ENCODE measurements at places on chromosomes 12 and 14.

GRCh38 chr12:120455302-120455701, 9.1 kb downstream of the GATC start:
- DNase-seq: no peak

- no peak for DNase-seq
These were observed 13.2 kb downstream of the SLC2A14 start for GRCh38 chr12:7859552-7859951.

DNA sequence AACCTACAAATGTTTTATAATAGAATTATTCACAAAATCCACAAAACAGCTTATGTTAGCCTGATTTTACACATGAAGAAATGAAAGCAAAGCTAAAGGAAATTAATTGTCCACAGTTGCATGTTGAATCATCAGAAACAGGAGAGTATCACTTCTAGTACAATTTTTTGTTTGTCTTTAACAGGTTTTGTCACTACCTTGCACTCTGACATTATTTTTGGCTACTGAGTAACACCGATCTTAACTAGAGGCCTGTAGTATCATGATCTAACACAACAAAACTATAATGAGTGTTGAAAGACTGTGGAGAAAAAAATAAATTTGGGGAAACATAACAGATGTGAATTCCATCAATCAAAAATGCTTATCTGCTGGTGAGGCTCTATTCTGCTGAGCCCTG, 60.1 kb downstream of the TAOK3 start:
- no peak for DNase-seq

DNA sequence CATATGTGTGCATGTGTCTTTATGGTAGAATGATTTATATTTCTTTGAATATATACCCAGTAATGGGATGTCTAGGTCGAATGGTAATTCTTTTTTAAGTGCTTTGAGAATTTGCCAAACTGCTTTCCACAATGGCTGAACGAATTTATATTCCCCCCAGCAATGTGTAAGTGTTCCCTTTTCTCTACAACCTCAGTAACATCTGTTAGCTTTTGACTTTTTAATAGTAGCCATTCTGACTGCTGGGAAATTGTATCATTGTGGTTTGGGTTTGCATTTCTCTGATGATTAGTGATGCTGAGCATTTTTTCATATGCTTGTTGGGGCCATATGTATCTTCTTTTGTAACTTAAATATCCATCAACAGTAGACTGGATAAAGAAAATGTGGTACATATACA, 9.4 kb downstream of the OR6C68 start:
- DNase-seq: no peak

DNA sequence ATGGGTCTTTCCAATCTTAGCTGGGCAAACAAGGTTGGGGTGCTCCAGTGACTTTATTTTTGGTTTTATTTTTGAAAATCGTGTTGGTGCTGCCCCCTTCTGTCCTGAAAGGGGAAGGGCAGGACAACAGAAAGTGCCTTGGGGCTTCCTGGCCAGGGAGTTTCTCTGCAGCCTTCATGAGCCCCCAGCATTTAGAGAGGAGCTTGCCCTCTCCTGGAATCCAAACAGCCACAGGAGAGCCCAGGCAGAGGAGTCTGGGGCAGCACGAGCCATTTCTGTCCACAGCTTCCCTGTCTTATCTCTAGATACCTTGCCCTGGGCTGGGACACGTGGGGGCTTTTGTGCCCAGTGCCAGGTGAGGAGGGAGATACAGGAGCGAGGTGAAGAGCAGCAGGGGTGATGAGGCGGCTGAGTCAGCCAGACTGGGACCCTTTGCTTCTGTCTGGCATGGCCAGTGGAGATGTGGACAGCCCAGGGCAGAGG, 4.4 kb upstream of the C1RL start:
- DNase-seq: peak; percentile 10

GRCh38 chr12:16258963-16259362, 18.5 kb downstream of the SLC15A5 start:
- DNase-seq: no peak

GRCh38 chr12:131917711-131918306, 11.3 kb upstream of the PUS1 start:
- DNase-seq: no peak

GRCh38 chr14:106845286-106846087, 1319.1 kb downstream of the TMEM121 start:
- no peak for DNase-seq

DNA sequence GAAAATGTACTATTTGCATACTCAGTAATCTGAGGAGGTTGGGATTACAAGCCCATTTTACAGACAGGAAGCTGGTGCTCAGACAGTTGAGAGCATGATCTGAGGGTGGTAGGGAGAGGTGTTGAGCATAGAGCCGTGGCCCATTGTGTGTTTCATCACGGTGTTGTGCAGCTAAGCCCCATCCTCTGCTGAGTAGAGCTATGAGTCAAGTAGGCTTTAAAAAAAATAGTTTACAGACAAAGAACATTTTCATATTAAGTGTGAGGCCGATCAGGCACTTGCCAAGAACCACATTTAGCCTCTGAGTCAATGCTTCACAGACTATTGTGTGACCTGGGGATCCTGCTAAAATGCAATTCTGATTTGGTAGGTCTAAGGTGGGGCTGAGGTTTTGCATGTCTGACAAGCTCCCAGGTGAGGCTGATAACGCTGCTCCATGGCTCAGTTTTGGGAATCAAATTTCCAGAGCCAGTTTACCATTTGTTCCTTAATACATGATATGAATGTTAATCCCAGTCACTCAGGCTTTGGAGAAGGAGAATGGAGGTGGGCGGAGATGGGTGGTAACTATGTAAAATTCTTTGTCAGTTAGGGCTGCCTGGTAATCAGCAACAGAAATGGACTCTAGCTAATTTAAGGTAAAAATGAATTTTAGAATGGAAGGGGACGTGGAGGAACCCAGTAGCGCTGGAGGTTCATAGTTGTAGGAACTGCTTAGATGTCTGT, 22.2 kb downstream of the ZNF664 start:
- DNase-seq: no peak

DNA sequence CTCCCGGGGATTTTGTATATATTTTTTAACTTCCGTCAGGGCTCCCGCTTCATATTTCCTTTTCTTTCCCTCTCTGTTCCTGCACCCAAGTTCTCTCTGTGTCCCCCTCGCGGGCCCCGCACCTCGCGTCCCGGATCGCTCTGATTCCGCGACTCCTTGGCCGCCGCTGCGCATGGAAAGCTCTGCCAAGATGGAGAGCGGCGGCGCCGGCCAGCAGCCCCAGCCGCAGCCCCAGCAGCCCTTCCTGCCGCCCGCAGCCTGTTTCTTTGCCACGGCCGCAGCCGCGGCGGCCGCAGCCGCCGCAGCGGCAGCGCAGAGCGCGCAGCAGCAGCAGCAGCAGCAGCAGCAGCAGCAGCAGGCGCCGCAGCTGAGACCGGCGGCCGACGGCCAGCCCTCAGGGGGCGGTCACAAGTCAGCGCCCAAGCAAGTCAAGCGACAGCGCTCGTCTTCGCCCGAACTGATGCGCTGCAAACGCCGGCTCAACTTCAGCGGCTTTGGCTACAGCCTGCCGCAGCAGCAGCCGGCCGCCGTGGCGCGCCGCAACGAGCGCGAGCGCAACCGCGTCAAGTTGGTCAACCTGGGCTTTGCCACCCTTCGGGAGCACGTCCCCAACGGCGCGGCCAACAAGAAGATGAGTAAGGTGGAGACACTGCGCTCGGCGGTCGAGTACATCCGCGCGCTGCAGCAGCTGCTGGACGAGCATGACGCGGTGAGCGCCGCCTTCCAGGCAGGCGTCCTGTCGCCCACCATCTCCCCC, 777 bp downstream of the ASCL1 start:
- peak; percentile 33 for DNase-seq

GRCh38 chr14:67541448-67542387, 8.6 kb downstream of the PLEKHH1 start:
- no peak for DNase-seq

GRCh38 chr14:57962325-57963035, 96.6 kb upstream of the SLC35F4 start:
- DNase-seq: no peak

GRCh38 chr14:78605897-78606500, 435.8 kb downstream of the NRXN3 start:
- no peak for DNase-seq

DNA sequence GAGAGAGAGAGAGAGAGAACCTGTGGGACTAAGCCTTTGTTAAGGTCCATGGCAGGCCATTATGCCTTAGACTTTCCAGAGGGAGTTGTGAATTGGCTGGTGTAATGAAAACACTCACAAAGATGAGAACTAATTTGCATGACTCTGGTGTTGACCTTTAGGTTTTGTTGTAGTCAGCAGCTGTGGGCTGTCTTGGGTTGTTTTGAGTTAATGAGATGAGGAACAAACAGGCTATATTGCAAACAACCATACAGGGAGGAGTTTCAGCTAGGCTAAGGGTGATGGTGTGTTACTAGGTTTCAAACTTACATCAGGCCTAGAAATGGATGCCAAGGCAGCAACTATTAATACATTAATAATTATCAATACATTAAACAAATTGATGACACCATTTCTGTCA, 26.3 kb downstream of the ATXN7L3B start:
- no peak for DNase-seq

DNA sequence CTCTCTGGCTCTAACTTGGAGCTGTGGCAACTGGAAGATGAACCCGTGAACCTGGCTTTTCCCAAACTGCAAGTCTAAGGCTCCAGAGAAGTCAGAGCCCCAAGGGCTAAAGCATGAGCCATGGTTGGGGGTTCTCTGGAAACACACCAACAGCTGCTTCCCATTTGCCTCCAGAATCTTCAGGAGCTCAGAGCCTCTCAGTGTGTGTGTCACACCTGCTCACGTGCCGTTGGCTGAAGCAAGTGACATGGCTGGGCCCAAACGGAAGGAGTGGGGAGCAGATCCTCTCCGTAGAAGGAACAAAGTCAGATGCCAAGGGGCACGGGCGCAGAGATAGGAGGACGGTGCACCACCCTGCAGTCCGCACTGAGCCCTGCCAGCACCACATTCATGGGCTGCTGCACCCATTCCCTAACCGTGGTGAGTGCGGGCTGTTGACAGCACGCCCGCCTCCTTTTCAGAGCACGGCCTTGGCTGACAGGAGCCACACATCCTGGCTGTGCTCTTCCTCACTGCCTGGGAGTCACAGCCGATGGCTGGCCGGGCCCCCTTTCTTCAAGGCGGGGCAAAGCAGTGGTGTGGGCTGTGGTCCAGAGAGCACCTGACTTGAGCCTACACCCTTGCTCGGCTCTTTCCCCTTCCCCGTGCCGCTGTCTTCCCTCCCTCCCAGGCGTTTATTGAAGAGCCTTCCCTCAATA, 16.6 kb upstream of the TRAF3 start:
- no peak for DNase-seq

DNA sequence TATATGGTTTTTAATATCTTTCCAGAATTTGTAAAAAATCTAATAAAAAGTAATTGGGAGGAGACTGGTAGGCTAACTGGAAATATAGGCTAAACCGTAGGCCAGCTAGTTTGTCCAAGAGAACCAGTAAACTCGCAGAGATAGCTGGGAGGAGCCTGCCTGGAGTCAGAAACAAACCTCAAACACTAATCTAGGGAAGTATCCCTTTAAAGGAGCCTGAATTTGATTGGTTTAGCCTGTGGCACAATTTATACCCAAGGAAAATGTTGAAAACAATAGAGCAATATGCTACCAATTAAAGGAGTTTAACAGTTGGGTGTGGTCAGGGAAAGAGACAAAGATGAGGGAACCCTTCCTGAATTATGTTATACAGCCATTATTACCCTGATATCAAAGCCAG, 109.6 kb downstream of the EML5 start:
- DNase-seq: no peak

GRCh38 chr12:86331457-86331856, 75.3 kb upstream of the MGAT4C start:
- no peak for DNase-seq

- DNase-seq: peak; percentile 9
These were observed 6.2 kb upstream of the SLC15A4 start for GRCh38 chr12:128829861-128830504.

- DNase-seq: no peak
These were observed 133.8 kb downstream of the ATXN7L3B start for GRCh38 chr12:74671421-74671820.

DNA sequence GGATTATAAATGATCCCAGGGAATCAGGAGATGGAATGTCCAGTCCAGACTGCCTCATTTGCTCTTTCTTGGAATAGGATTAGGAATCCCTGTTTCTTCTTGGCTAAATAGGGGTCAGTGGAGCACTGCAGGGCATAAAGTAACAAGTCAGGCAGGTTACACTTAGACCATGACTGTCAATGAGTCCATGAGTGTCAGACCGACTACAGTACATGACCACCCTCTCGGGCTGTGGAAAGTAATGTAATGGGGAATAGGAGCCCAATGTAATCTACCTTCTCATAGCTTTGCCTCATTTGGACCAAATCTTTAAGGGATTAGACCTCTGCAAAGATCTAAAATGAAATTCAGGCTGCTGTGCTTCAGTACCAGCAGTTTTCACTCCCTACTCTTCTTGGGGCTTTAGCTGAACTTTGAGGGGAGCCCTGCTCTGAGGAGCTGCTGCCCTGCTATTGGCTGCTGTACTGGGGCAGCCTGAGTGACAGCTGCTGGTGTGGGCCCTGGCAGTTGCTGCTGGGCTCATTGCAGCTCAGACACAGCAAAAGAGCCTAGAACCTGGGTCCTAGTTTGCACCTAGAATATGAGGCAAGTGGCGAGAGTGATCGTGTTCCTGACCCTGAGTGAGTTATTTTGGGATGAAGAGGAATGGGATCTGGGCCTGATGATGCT, 62.2 kb upstream of the OR4E1 start:
- no peak for DNase-seq

DNA sequence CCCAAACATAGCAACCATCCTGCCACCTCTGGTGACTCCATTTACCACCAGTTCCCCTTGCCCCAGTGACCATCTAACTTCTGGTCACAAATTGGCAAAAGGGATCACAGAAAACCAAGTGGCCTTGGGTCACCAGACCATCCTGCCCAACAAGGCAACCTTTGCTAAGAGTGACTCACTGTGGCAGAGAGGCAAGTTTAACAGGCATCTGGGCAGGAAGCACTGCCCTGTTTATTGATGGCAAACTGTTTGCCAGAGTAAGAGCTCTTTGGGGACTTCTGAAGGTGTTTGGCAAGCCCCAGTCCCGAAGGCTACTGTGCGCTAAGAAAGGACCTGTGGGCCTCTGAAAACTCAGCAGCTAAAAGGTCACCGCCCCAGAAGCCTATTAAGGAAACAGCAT, 28.2 kb upstream of the TMEM233 start:
- DNase-seq: no peak

GRCh38 chr12:64678835-64679234, 68.5 kb downstream of the RASSF3 start:
- no peak for DNase-seq

All from midbrain (tissue), 1 donor.